Stimulated activated CD4-positive, alpha-beta T cell treated with anti-CD3 and anti-CD28 coated beads, Interleukin-15, amount 100 ng/mL, for 1 hour (primary cell): ENCODE measurements at places on chromosomes 16 and 17.

GRCh38 chr17:77297693-77298666, 157.2 kb downstream of the SEC14L1 start:
- DNase-seq = no peak

- DNase-seq = no peak
Measured at GRCh38 chr16:17002565-17002964, 468.2 kb downstream of the XYLT1 start.

DNA sequence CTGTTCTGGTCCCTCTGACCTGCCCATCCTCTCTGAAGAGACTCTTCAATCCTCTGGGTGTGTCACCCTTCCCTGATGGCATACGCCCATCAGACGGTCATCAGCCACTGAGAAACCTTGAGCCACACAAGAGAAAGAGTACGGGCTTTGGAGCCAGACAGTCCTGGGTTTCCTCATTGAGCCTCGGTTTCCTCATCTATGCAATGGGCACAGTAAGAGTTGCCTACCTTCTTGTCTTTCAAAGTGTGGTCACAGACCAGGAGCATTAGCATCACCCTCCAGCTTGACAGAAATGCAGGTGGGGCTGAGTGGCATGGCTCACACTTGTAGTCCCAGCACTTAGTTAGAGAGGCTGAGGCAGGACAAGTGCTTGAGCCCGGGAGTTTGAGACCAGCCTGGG, 26.1 kb upstream of the MEAK7 start:
- DNase-seq = no peak

- no peak for DNase-seq
Measured at GRCh38 chr17:73536700-73537605, 107.3 kb downstream of the SDK2 start.

GRCh38 chr17:34390649-34391048, 27.6 kb upstream of the CCL1 start:
- DNase-seq = no peak

DNA sequence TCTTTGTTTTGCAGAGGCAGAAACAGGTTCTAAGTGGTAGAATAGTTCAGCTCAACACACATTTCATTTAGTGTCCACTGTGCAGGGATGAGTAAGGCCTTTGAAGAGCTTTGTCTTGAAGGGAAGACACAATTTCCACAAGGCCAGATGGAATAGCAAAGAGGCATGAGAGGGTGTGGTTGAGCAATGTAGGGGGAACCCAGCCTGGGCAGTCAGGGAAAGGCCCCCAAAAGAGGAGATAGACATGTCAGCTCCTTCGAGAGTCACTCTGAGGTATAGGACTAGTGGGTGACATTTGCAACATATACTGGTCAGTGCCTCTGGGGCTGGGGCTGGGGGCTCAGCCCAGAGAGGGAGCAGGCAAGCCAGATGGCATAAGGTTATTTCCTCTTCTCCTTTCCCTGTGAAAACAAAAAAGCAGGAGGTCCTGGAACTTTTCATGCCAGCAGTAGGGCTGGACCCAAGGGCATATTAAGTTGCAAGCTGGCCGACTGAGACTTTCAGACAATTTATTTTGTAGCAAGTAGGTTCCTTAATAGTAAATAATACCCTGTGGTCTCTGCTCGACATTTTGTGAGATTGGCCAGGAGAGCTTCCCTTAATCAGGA, 7.1 kb downstream of the ALKBH5 start:
- no peak for DNase-seq

- no peak for DNase-seq
Measured at GRCh38 chr17:63189930-63190329, 223.9 kb downstream of the TANC2 start.

- no peak for DNase-seq
Measured at GRCh38 chr16:15564604-15565339, 78.2 kb downstream of the MARF1 start.
